ENCODE measurements at places on chromosomes 3 and 15.

DNA sequence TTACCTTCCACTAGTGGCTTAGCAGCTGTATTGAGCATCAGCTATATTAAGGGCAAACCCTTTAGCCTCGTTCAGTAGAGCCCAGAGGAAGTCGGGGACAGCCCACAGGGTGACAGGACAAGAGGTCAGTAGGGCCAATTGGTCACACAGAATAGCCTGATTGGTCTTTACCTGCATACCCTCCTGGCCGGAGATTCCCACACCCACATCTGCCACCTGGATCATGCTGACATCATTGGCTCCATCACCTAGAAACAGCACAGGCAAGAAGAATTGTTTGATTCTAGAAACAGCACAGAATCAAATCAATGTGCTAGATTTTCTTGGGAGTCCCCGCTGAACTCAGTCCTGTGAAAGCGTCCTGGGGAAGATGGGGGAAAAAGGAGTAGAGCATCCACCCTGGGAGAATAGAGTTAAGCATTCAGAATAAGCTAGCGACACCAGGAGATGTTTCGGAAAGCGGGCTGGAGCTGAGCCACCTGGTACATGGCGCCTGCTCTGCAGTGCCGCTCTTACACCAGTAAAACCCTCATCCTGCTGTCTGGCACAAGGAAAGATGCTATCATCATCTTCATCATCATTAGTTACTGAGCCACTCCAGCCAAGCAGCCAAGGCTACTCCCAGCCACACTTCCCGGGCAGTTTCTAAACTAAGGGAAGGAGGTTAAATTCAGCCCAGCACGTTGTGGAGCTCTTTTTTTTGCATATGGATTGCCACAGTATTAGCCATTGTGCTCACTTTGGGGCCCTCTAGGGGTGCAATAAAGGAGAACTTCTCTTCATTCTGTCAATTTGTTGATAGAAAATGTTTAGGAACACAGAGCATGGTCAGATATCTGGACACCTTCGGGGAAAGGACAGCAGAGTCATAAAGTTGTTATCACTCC is 171.3 kb downstream of the ATP10A start:
- DNase-seq: no peak

DNA sequence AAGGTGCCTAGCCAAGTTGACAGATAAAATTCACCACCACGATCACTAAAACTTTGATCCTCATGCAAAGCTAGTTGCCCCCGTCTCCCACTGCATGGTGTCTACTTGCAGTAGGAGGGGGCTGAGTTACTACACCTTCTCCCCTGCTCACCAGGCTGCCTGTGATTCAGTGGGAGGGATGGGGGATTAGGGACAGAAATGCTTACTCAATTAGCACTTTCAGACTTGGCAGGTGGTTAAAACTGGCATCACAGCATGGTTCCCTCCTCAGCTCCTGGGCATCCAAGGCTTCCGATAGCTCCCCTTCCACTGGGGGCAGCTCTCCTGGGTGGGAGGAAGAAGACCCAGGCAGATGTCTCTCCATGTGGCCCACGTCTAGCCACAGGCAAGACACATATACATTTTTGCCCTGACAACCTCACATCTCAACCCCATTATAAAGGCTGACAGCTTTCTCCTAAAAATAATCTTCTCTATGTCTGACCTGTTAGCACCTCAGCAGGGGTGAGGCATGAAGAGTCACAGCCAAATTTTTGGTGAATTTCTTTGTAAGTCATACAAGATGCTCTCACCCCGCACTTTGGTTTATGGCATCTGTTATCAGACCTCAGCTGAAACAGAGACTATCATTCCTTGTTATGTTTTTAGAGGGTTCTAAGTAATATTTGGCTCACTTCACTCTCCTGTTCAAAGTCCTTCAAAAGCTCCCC is 369.0 kb downstream of the SV2B start:
- DNase-seq: no peak

- DNase-seq: no peak
Measured at GRCh38 chr3:118435851-118436350, 598.7 kb downstream of the IGSF11 start.

GRCh38 chr3:112136046-112136445 is 3.0 kb upstream of the GCSAM start:
- DNase-seq: no peak

DNA sequence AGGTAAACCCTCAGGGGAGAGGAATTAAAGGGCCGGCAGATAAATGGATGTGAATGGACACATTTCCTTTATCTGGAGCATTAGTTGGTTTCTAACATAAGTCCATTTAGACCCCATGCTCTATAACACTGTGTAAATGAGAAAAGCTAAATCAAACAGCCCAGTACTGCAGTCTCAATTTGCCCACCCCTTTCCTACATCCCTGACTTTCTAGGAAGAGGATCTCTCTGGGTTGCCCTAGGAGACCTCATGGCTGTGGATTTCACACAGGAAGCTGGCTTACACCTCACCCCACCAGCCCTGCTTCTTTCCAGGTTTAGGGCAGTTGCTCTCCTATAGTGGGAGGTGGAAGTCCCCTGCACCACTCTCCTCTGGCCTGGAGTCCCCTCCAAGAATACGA is 126.2 kb downstream of the CLSTN2 start:
- no peak for DNase-seq

DNA sequence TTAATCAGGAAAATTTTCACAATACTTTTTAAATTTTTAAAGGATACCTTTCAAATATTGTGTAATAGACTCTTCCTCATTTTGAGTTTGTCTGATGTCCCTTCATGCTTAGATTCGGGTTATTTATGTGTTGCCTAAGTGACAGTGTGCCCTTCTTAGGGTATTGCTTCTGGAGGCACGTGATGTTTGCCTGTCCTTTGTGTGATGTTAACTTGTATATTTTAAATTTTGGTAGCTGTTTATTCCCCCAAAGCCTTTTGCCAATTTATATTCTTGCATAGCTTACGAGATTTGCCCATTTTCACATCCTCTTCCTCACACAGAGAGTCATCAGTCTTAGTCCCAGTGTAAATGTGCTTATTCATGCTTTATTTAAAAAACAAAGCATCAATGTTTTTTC is 433.1 kb downstream of the EPHB1 start:
- DNase-seq: no peak

- DNase-seq: no peak
Measured at GRCh38 chr3:123782488-123782887, 101.6 kb downstream of the MYLK start.

DNA sequence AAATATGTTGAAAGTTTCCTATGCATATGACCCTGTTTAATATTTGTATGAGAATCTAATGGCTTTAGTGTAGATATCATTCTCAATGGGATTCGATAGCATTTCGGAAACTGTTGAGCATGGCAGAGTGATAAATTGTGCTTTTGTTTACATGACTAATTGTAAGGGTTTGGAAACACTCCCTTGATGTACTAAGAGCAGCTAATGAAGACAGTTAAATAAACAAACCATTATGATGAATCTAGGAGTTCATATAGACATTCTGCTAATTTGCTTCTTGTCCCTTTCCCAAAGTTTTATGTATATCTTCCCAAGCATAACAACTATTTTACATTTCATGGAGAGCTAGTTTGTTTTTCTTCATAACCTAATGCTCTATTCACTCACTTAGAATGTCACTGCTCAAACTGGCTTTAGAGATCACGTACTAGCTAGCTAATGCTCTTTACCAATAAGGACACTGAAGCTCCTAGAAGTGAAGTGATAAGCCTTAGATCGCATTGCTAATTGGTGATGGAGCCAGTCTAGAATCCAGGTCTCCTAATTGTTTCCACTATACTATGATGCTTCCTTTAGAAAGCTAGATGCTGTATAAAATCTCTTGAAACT is 140.8 kb downstream of the TP63 start:
- DNase-seq: no peak
